ENCODE measurements at places on chromosomes 5 and 9.

DNA sequence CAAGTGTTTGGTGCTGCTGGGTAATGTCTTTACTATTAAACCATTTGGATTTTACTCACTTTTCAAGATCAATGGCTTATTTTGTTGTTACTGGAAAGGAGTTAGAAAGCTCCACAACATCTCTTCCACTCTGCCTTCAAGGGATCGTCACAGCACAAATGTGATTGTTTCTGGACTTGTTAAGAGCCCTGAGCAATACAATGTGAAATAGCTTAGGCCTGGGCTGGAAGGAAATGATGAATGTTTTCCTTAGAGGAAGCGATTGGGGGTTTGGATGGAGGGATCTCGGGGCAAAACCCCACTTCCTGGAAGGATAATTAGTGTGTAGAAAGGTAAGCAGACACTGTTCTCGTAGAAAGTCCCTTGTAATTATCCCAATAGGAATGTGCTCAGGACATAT is 59.3 kb upstream of the MYO10 start:
- no peak for DNase-seq

DNA sequence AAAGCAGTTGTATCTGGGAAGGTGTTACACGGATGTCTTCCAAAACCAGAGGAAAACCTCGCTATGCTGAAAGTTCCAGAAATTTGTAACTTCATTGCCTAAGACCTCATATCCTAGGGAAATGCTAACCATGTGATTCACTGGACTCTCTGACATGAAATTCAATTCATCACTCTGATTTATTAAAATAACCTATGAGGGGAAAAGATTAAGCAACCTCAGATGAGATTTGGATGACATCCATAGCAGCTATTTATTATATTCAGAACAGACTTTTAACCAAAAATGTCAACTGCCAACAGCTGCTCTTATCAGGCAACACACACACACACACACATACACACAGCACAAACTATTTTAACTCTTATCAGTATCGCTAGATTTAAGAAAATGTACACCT is 1006.4 kb upstream of the CTNND2 start:
- no peak for DNase-seq

GRCh38 chr5:169791251-169791650 is 154.2 kb downstream of the DOCK2 start:
- no peak for DNase-seq

GRCh38 chr5:174413567-174414314 is 310.6 kb upstream of the MSX2 start:
- DNase-seq: no peak

DNA sequence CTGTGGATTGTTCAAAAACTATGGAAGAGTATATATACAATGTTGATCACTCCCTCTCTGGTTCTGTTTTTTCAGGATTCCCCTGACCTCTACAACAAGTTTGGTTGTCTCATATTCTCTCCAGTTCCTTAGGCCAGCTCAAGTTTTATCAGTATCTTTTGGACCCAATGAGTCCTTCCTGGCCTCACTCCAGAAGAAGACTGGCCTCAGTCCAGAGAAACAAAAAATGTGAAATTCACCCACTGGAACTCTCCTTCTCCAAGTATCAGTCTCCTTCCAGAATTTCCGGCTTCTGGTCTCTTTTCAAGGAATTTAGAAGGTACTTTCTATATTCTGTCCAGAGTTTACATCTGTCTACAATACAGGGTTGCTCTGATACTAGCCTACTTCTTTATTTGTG is 537.8 kb upstream of the FTMT start:
- DNase-seq: no peak

DNA sequence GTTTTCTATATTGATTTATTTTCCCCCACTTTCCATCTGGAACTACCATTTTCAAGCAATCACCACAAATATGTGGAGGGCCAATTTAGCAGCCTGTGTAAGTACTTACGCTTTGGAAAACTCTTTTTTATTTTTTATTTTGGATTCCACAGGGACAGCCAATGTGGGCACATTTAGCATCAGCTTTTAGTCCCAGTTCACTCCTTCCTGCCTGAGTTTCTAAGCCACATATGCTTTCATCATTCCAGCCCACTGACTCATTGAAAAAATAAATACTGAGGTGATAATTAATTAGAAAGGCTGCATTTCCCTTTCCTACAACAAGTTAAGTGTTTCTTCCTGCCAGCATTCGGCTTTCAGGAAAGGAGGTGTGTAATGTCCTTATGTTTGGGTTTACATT is 76.8 kb downstream of the TMEM167A start:
- no peak for DNase-seq

- no peak for DNase-seq
Measured at GRCh38 chr5:143262393-143263174, 140.9 kb downstream of the NR3C1 start.

DNA sequence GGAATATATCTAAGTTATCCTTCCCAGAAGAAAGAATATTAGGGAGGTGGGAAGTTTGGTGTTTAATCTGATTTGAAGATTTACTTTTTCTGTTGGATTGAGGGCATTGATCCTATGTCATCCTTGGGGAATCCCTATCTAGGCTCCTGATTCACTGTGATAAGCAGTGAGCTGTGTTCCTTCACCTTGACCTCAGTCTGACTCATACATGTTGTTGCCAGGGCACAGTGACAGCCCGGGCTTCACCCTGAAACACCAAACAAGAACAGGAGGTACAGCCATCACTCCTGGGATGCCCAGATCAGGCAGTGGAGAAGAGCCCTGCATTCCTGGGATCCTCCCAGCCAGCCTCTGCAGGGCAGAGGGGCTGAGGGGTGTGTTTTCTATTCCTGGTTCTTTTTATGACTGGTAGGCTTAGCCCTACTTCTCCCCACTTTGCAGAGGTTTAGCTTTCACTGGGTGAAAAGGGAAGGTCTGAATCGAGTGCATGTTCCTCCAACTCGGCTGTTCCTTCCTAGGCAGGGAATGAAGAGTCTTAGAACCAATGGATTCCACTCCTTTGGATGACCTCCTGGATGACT is 3.1 kb upstream of the FAM53C start:
- no peak for DNase-seq

DNA sequence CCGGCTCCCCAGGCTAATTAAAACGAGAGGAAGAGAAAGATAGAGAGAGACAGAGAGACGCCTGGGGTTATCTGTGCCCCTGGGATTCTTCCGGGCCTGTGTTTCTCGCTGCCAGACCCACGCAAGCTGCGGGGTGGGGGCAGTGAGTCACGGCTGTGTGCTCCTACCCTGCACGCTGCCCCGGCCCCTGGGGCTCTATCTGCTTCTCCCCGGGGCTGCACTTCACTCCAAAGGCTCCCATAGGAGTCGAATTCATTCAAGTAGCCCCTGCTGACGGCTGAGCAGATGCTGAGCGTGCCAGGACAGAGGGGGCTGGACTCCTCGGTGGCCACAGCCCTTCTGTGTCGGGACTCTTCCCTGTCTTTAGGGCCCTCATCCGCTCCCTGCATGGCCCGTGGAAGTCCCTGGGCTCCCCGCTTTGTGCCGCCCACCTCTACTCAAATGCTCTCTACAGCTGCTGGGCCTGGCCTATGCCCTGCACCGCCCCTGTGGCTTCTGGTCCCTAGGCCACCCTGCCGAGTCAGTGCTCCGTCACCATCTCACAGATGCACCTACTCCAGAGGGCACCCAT is 22.8 kb downstream of the SARDH start:
- DNase-seq: no peak

DNA sequence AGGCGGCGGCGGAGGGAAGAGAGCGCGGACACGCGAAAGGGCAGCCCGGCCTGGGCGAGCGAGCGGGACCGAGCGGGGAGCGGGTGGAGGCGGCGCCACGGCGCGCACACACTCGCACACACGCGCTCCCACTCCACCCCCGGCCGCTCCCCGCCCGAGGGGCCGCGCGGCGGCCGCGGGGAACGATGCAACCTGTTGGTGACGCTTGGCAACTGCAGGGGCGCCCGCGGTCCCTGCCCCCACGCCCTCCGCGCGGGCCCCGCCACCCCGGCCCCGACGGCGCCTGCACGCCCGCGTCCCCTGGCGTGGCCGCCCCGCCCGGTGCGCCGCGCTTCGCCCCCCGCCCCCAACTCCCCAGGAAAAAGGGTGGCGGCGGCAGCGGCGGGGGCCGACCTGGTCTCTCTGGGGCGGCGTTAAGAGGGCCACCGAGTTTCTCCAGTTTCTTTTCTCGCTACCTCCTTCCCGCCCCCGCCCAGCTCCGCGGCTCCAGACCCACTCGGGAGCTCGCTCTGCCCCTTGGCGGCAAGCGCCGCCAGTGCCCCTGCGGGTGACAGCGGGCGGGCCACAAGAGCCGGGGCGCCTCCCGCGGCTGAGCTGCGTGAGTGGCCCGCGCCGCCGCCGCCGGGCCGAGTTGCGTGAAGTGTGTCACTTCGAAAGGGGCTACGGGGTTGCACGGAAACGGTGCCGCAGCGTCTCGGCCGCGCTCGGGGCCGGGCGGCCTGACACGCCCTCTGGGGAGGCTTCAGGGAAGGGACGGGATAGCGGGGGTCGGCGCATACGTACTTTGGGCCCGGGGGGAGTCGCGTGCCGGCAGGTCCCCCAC is at the start of gene NR3C1:
NR3C1 (minus strand) TSS at position 94 of the 823 bp plus-strand sequence. CDS start 2,847 bp downstream, outside the sequence.
- peak; percentile 80 for DNase-seq

GRCh38 chr5:178279723-178280438 is 47.3 kb upstream of the PHYKPL start:
- DNase-seq: peak; percentile 48

DNA sequence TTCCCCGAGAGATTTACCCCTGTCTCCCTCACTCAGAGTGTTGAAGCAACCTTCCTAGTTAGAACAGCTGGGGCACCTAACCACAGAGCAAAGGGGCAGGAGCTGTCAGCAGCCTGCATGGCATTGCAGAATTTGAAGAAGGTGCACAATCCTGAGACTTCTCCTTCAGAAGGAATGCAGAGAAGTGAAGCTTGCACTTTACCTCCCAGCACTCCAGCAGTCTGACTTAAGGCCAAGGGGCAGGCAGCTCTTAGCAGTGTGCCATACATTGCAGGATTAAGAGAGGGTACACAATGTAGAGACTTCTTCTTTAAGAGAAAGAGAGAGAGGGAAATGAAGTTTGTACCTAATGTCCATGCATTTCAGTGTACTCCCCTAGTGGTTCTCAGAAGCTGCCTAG is 236.0 kb upstream of the FBXL7 start:
- DNase-seq: no peak
